Right renal pelvis (tissue), 4 donors: ENCODE measurements at places on chromosomes 1 and 21. TPM values are rescaled to one million over a fixed set of nuclear protein-coding genes. Genes with fewer than 3 reads are reported as not detected.

DNA sequence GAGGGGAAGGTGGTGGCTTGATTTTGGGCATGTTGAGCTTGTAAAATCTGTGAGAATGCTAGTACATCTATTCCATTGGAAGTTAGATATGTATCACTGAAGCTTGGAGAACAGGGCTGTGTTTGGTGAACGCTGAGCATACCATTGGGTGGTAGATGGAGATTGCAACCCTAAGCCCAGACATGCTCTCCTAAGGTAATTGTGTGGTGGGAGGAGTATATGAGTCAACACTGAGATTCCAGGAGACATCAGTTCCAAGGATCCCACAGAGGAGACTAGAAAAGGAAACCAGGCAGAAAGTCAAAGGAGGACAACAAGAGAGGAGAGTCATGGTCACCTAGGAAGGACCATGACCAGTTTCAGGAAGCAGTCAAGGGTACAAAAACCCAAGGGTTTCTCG is 60.4 kb downstream of the KIF21B start:
- DNase-seq = no peak

- DNase-seq = no peak
Measured at GRCh38 chr1:180929389-180929788, 16.7 kb downstream of the KIAA1614 start.

DNA sequence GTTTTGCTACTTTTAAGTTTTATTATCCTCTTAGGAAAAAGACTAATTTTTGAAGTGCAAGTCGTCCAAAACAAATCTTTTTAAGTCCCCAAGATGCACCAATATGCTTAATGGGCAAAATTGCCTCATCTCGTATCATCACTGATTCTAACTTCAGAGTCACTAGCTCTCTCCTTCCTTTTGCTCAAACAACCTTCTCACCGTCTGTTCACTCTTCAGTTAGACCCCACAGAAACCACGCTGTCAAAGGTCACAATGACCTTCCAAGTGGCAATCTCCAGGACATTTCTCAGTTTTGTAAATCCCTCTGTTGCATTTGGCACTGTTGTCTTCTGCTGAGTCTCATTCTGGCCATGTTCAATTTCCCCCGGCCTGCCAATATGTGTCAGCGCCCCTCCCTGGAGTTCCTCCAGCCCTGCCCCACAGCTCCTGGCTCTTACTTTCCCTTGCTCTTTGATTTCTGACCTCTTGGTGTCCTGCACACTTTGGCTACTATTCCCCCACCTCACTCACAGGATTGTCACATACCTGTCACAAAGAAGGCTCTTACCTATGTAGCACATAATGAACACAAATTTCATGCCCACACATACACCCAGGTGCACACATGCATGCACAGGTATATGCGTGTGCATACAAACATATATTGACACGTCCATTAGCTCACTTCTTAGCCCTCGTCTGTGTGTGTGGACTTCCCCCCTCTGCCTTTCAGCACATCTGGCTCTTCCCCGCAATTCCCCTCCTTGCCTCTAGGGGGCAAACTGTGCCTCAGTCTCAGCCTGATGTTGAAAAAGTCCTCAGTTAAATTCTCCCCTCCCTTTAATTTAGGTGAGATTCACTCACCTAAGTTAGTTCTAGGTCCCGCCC is 354.0 kb upstream of the DUSP10 start:
- DNase-seq = no peak

- DNase-seq = no peak
Measured at GRCh38 chr1:161407451-161407985, 39.8 kb upstream of the CFAP126 start.

DNA sequence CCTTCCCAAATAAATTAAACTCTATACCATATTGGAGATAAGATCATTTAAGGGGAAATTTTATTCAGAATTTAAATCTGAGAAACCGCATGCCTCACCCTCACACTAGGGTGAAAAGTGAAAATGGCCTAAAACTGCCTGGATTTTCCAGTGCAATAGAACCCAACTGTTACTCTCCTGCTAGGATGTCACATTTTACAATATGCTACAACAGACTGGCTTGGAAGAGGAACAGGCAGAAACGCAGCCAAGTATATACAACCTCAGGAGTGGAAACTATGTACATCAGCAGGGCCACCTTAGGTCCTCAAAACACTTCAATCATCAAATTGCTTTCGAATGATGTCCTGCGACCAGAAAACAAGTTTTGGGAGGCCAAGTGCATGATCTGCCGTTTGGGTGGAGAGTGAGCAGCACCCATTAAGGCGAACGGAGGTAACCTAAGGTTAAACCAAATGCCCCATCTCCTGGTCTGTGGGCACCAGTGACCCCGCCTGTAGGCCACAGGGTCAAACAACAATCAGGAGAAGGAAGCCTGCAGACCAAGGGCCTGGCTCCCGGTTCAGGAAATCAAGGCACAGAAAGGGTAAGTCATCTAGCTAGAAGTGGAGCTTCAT is 4.9 kb downstream of the RCAN1 start:
- DNase-seq = no peak

- no peak for DNase-seq
Measured at GRCh38 chr1:178434360-178434759, 62.4 kb downstream of the CLEC20A start.

DNA sequence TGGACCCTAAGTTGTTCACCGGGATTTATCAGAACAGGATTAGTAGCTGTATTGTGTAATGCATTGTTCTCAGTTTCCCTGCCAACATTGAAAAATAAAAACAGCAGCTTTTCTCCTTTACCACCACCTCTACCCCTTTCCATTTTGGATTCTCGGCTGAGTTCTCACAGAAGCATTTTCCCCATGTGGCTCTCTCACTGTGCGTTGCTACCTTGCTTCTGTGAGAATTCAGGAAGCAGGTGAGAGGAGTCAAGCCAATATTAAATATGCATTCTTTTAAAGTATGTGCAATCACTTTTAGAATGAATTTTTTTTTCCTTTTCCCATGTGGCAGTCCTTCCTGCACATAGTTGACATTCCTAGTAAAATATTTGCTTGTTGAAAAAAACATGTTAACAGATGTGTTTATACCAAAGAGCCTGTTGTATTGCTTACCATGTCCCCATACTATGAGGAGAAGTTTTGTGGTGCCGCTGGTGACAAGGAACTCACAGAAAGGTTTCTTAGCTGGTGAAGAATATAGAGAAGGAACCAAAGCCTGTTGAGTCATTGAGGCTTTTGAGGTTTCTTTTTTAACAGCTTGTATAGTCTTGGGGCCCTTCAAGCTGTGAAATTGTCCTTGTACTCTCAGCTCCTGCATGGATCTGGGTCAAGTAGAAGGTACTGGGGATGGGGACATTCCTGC is 3.9 kb upstream of the OLFML3 start:
- no peak for DNase-seq

DNA sequence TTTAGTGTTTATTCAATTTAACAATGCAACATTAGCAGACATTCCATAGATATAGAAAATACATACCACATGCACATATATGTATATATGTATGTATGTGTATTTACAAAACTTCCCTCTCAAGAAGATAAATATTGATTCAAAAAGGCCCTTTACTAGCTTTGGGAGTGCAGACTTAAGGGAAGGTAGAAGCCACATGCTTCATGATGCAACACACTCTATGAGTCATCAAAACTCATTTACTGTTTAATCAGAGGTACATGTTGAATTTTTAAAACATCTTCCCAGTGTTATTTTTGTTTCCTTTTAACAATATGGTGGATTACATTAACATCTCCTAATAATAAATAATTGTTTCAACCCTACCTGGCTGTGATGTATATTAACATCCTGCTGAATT is 61.4 kb upstream of the KIRREL1 start:
- no peak for DNase-seq

- DNase-seq = no peak
Measured at GRCh38 chr21:25179116-25179515, 428.2 kb downstream of the MRPL39 start.

DNA sequence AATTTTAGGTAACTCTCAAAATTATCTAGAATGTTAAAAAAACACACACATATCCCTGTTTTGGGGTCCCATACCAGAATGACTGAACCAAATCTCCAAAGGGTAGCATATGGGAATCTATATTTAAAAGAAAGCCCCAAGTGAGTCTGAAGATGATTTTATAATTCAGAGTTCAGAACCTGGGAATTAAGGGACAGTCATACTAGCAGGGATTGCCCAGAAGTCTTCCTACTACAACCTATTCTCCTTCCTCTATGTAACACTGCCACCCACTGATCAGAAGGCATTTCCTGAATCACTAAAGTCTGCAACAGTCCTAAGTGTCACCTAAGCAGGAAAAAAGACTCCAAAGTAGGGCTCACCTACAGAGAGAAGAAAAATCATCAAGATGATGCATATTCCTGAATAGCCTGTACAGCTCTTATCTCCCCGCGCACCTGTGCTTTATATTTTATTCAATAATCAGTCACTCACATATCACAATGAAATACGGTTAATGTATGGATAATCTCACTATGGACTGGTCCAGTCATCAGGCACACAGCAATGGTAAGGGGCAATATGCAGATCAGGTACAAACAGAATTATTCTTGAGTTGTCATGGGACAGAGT is 4.9 kb downstream of the RGS1 start:
- peak; percentile 12 for DNase-seq

GRCh38 chr1:76679534-76680152 is 187.6 kb upstream of the ST6GALNAC5 start:
- DNase-seq = no peak

DNA sequence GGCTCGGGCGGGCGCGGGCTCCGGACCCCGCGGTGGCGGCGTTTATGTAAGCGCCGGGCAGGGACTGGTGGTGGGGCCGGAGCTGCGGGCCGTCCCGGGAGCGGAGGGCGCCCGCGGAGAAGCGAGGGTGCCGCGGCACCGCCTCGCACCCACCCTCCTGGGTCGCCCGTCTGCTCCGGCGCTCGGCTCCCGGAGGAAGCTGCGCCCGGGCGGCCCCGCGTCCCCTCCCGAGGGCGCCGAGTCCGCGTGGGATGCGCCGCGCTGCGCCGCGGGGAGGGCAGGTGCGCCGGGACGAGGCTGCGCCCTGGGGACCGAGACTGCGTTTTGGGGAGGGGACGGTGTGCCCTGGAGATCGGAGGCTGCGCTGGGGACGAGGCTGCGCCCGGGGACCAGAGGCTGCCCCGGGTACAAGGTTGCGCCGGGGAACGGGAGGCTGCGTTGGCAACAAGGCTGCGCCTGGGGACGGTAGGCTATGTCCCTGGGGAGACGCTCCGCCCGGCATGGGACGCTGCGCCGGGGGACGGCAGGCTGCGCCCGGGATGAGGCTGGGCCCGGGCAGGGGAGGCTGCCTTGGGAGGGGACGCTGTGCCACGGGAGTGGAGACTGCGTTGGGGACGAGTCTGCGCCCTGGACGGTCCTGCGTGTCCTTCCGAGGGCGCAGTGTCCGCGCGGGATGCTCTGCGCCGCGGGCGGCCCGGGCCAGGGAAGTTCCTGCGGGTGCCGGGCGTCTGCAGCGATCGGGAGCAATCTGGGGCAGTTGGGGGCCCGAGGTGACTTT is 627 bp downstream of the ADARB1 start:
- no peak for DNase-seq

DNA sequence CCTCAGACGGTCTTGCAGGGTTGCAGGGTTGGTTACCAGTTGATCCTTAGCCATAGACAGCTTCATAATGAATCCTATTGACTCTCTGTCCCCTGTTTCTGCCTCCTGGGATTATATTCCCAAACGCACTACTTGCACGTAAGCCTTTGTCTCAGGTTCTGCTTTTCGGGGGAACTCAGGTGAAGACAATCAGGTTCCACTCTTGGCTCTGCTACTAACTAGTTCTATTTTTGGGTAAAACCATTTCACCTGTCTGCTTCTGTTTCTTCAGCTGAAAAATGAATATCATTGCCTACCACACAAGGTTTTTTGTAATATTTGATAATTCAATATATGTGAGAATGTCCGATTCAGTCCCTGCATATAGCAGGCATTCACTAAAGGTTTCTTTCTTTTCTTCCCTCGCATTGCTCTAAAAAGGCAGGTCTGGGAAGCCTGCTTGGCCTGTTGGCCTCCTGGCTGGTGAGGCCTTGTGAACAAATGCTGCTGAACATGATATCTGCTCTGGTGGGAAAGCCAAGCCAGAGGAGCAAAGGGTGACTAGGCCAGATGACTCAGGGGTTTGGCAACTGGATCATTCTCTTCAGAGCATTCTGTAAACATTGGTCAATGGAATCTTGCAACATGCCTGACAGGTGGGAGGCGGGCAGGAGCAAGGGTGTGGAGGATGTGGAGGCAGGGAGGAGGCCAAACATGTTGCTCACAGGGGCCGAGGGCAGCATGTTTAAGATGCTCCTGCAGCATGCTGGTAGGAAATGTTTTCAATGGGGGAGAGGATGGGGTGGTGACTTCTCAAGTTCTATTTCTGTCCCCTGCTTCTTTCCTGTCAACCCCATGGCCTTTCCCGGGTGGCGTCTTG is 23.8 kb downstream of the IER5 start:
- no peak for DNase-seq

- DNase-seq = no peak
Measured at GRCh38 chr21:46057710-46058241, 40.1 kb upstream of the COL6A2 start.

- no peak for DNase-seq
Measured at GRCh38 chr1:165259706-165260428, 96.6 kb downstream of the LMX1A start.

GRCh38 chr1:43853161-43853921 is 80.3 kb upstream of the ARTN start:
- no peak for DNase-seq

Gene CLDN17
- polyA plus RNA-seq = not detected

Gene HSD3B2
- 1.3 TPM for polyA plus RNA-seq

Gene KCNJ9
- polyA plus RNA-seq = 0.13 TPM

Gene NCAM2
- 18.5 TPM for polyA plus RNA-seq

Gene SH3BGR
- 7.4 TPM for polyA plus RNA-seq

Gene TNFRSF4
- polyA plus RNA-seq = 2.5 TPM
